ENCODE measurements at places on chromosomes 12 and 14. TPM values are rescaled to one million over a fixed set of nuclear protein-coding genes. Genes with fewer than 3 reads are reported as not detected.

Gene CFL2
- total RNA-seq = 13.9 TPM

Gene NANOG
- 211 TPM for total RNA-seq

Gene CIT
- total RNA-seq = 57.3 TPM

Gene OASL
- total RNA-seq = not detected

Gene PLEKHG3
- total RNA-seq = 48.5 TPM

Gene GPR162
- total RNA-seq = 4.6 TPM

Gene TAS2R7
- total RNA-seq = not detected

Gene MYF5
- not detected for total RNA-seq

Gene PPP4R4
- 3.9 TPM for total RNA-seq

Gene HOXC10
- total RNA-seq = not detected

Gene CLEC4C
- 0.26 TPM for total RNA-seq

Gene SMCO2
- 0.20 TPM for total RNA-seq

Gene KLRK1
- total RNA-seq = not detected

Gene TMEM132D
- 6.1 TPM for total RNA-seq

Gene RASSF8
- 40.6 TPM for total RNA-seq

Gene DNAL1
- 17.7 TPM for total RNA-seq

Gene GPR84
- not detected for total RNA-seq

Gene SERPINA10
- total RNA-seq = not detected

Gene FAIM2
- total RNA-seq = 0.42 TPM

Gene AMN
- 1.9 TPM for total RNA-seq

Gene OAS2
- total RNA-seq = not detected

Gene TAS2R50
- total RNA-seq = 0.77 TPM

Gene COX8C
- not detected for total RNA-seq

Gene LRP6
- 62.4 TPM for total RNA-seq

Gene PKP2
- total RNA-seq = 18.2 TPM

Gene ALDH1L2
- 1.9 TPM for total RNA-seq

Gene TAS2R43
- total RNA-seq = 0.48 TPM

Gene CLEC9A
- total RNA-seq = not detected

Gene PLEKHG7
- not detected for total RNA-seq

Gene ATXN3
- total RNA-seq = 26.7 TPM

Gene ATP2A2
- total RNA-seq = 260 TPM

Gene NXPH4
- 2.1 TPM for total RNA-seq

Gene DIO2
- total RNA-seq = not detected

Gene MMP19
- total RNA-seq = 1.7 TPM

Gene CISTR
- total RNA-seq = not detected

Gene LMO3
- not detected for total RNA-seq

Gene SERPINA5
- total RNA-seq = 1.2 TPM

Gene P2RX7
- 0.09 TPM for total RNA-seq

Gene CPNE6
- not detected for total RNA-seq

Gene USP44
- 185 TPM for total RNA-seq

Gene ESYT1
- 112 TPM for total RNA-seq

Gene CD163L1
- total RNA-seq = 0.18 TPM

Gene ANAPC7
- total RNA-seq = 87.7 TPM

Gene DEPDC4
- total RNA-seq = 3.4 TPM
